ENCODE measurements at places on chromosomes 6 and 20.

DNA sequence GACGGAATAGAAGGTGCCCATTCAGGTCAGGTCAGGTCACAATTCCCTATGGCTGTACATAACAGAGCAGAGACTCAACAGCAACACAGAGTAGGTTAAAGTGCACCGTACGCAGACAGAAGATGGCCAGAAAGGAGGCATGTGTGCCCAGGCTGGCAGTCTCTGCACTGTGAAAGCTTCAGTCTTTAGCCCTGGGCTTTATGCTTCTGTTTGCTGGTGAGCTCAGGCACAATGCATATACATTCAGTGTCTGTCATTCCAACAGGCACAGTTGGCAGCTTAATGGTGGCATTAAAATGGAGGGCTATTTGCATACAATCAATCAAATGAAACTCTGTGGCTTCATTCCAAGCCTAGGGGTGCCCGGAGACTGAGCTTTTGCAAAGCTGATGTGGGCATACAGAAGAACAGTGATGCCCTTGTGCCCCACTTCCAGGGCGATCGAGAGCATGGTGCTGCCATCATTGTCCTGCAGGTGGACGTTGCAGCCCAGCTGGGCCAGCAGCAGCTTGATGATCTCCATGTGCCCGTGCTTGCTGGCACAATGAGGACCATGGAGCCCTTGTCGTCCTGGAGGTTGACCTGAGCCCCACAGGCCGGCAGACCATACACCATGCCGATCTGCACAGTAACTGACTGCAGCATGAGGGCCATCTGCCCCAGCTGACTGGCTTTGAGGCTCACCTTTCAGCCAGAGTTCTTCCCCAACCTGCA, 22.4 kb downstream of the TRMT6 start:
- DNase-seq = no peak

GRCh38 chr20:35263532-35264341, 14.2 kb downstream of the MMP24OS start:
- no peak for DNase-seq

DNA sequence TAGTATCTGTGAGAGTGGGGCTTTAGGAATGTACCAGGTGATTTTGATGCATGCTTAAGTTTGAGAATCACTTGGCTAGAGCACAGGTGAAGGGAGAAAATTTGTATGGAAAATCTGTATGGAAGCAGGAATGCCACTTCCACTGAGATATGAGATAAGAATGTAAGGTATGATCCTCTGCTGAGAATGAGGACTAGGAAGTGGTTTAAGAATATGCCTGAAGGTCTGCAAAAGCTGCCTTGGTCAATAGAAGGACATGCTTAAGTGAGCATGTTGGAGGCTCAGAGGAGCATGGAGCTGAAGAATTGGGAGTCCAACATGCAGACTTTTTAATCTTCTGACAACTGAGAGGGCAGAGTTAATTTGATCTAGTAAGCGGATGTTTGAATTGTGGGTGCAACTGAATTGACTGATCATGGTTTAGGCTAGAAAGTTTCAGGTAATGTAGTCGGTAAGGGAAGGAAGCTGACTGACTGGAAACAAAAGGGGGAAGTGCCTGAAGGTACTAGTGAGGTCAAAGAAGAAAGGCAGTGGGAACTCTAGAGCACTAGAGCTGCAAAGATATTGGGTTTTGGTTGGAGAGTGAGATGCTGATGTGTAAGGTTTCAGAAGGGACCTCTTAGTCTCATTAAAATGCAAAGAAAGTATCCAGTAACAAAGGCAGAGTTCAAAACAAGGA, 28.6 kb upstream of the NOTCH4 start:
- no peak for DNase-seq

DNA sequence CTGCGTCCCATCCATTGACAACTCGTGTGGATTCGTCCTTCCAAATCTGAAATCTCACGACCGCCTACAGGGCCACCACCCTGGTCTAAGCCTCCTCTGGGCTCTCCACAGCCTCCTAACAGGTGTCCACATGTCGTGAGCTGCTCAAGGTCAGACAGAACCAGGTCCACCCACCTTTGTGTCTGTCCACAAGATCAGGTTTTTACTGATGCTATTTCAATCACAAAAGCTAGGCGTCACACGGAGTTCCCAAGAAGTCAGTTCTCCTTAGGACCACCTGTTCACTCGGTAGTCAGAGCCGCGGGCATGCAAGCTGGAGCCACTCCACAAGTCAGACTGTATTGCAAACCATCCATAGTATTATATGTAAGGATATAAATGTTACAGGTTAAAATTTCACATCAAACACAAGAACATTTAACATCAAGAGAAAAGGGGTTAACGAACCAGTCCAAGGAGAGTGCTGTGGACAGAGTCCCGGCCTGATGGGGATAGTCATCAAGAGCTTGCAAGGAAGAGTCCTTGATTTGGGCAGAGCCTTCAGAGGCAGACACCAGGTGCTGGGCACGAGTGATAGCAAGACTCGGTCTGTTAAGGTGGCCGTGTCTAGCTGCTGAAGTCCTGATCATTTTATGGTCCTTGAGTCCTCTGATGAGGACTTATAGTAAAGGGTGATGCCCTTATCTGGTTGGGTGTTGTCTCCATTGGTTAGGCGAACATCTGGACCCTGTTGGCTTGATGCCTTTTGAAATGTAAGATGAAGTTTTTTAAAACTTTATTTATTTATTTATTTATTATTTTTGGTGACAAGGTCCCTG, 731 bp upstream of the DNPH1 start:
- no peak for DNase-seq

DNA sequence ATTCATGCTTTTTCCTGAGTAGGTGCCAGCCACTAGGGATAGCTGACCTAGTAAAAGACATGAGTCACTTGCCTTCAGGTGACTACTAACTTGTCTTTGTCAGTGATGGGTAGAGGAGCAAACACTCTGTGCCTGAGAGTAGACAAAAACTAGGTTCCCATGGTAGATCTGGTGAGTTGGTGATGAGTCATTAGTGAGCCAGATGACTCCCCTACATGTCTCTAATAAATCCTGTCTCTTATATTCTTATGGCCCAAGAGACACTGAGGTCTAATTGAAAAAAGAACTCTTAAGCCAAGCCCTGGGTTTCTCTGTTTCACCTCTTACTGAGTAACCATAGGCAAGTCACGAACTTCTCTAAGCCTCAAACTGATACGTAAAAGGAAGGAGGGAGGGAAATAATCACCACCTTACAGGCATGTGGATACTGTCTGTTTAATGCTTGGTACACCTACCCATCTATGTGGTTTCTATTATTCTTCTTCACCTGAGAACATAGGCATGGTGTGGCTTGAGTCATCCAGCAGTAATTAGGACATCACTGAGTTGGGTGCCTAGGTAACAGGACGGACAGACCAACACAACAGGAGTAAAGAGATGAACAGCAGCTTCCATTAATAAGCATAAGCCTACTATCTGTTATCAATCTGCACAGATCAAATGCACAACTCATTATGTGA, 20.3 kb downstream of the TTPAL start:
- no peak for DNase-seq

DNA sequence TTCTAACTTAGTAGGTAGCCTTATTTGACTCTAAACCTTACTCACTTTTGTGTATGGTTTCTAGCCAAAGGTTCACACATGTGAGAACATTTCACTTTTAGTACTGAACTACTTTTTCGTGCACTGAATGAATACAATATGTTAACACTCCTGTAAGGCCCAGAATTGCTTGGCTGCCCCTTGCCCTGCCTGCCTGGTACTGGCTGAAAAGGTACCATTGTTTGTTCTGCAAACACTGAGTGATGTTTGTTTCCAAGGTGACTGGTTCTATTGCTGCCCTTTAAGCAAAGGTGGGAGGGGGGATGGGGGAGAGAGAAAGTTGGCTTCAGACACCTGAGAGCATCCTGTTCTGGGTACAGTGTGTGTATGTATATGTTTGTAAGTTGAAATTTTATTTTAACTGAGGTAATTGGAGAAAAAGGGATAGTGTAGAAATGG, 31.2 kb downstream of the RREB1 start:
- DNase-seq = no peak

DNA sequence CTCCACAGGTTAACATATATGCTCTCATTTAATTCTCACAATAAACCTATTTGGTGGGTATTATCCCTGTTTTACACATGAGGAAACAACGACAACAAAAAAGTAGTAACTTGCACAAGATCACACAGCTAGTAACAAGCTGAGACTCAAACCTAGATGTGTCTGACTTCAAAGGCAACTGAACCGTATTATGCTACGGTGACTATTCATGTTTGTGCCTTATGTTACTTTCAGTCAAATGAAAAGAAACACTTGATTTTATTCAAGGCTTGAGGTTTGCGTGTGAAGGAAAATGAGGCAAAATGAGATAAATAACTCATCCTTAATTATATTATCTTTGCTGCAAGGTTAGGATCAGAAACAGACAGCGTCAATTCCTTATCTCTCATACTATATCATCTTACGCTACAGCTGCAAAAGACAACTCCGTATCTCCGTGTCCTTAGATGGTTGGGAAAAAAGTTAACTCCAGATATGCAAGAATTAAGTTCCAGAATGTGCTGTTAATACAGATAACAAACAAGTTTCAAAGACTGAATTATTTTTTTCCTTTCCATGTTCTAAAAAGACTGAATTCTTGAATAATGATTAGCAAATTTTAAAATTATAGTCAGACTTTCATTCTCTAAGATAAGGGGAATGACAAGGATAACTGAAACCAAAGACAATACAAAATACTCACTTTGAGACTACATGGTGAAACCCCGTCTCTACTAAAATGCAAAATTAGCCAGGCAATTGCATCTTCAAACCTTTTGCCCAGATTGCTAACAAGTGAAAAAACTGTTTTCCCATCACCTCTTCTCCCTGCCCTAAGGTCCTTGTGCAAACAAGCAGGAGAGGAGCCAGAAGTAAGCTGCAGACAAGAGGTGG, 27.8 kb downstream of the STAU1 start:
- DNase-seq = no peak

GRCh38 chr6:7390226-7390878, 744 bp downstream of the RIOK1 start:
- no peak for DNase-seq

GRCh38 chr6:35736982-35737412, at the start of gene ARMC12:
TSS of gene ARMC12 (plus strand) at chr6:35737032. CDS start at chr6:35737109, 77 bp downstream.
- no peak for DNase-seq

DNA sequence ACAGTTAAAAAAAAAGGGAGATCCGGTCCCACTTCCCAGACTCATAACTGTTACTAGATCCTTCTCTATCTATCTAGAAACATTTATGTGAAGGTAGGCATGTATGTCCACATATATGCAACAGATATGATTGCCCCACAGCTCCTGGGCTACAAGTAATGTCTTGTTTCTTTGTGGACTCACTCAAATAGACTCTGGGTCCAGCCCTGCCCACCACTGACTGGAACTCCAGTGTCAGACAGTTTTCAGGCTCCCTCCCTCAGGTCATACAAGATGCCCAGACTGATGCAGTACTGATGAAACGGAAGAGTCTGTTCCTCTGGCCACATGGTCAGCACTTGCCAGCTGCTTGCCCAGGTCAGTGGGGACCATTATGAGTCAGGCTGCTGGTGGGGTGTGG, 30.8 kb upstream of the IER3 start:
- DNase-seq = no peak

DNA sequence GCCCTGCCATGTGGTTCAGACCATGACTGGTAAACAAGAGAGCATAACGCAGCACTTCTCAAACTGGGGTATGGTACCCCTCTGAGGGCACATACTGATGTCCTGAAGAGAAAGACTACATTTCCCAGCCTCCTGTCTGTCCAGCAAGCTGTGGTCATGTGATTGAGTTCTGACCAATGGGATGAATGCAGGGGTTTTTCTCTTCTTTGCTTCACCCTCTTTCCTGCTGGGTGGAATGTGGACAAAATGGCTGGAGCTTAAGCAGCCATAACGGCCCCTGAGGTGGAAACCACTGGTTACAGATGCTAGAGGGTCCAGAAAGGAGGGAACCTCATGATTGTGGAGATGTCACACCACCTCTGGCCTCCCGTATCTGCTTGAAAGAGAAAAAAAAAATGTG, 19.4 kb upstream of the KCNB1 start:
- no peak for DNase-seq

DNA sequence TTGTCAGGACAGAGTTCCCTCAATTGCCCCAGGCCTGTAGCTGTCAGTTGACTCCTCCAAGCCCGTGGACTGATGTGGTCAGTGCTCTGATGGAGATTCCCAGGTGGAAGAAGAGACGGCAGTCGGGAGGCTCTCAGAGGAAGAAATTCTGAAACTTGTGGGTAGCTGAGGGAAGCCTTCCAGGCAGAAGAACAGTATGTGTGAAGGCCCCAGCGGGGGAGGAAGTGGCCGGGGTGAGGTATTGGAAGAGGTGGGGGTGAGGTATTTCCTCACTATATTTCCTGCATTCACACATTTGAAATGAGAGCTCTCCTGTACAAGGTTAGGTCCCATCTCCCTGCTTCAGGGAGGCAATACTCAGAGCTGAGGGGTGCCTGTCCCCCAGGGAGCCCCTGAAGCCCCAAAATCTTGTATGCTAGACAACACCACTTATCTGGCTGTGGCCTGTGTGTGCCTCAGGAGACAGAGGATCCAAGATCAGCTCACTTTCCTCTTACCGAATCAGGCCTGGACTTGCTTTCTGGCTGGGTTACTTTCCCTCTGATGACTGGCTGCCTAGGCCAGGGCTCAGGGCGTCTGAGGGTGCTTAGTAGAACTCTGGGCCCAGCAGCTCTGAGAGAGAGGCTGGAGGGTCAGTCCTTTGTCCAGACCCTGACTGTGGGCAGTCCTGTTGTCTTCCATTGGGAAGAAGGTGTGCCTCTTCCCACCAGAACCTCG, 49.3 kb upstream of the MYL9 start:
- DNase-seq = no peak

- DNase-seq = no peak
These were observed 65.8 kb downstream of the ADTRP start for GRCh38 chr6:11712760-11713159.

- no peak for DNase-seq
These were observed 28.6 kb upstream of the SLC52A3 start for GRCh38 chr20:796921-797320.

GRCh38 chr20:7650086-7650879, 290.0 kb downstream of the HAO1 start:
- no peak for DNase-seq

- no peak for DNase-seq
These were observed 19.7 kb downstream of the NCOA7 start for GRCh38 chr6:125810445-125810844.

- DNase-seq = no peak
These were observed 142.8 kb downstream of the IPCEF1 start for GRCh38 chr6:154213782-154214181.

- DNase-seq = no peak
These were observed 408.4 kb upstream of the FLRT3 start for GRCh38 chr20:14745830-14746229.

DNA sequence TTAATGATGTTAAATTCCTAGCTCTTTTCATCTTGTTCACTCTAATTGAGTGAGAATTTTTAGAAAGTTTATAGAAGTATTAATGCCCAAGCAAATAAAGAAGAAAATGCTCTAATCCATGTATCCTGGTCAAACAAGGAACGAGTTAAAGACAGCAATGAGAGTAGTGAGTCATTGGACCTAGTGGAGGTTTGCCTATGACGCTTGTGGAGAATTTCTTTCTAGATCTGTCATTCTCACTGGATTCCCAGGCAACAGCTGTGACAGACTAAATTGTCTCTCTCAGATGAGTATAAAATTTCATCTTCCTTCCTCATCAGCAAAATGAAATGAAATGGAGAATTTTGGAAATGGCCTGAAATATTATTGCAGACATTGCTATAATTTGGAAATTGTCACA, 127.9 kb downstream of the COL19A1 start:
- no peak for DNase-seq

- DNase-seq = no peak
These were observed 161.8 kb downstream of the SCML4 start for GRCh38 chr6:107662333-107662732.

GRCh38 chr6:21909321-21909720, 315.8 kb downstream of the SOX4 start:
- no peak for DNase-seq

GRCh38 chr6:105250533-105250932, 70.7 kb upstream of the POPDC3 start:
- DNase-seq = no peak

Measured in DMS 273 treated with DMSO at 0.1 percent for 48 hours (cell line).